T-helper 2 cell (primary cell): ENCODE measurements at places on chromosomes 1 and 21.
A peak's percentile ranks its signal among the peaks of the same experiment; 100 is the strongest.

DNA sequence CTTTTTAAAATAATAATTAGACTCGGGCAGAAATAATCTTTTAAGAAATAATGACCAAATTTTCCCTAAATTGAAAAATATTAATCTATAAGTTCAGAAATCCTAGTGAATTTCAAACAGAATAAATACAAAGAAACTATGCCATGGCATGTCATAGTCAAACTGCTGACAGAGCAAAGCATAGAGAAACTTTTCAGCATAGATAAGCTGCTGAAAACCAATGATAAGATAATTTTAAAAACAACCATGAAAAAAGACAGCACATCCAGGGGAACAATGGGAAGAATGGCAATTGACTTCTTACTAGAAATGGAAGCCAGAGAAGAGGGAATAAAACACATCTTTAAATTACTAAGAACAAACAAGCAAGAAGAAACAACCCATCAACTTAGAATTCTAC lies 19.8 kb downstream of the CD1D start:
- DNase-seq = no peak

GRCh38 chr1:33127001-33127823 lies 46.3 kb downstream of the AZIN2 start:
- peak; percentile 100 for DNase-seq

DNA sequence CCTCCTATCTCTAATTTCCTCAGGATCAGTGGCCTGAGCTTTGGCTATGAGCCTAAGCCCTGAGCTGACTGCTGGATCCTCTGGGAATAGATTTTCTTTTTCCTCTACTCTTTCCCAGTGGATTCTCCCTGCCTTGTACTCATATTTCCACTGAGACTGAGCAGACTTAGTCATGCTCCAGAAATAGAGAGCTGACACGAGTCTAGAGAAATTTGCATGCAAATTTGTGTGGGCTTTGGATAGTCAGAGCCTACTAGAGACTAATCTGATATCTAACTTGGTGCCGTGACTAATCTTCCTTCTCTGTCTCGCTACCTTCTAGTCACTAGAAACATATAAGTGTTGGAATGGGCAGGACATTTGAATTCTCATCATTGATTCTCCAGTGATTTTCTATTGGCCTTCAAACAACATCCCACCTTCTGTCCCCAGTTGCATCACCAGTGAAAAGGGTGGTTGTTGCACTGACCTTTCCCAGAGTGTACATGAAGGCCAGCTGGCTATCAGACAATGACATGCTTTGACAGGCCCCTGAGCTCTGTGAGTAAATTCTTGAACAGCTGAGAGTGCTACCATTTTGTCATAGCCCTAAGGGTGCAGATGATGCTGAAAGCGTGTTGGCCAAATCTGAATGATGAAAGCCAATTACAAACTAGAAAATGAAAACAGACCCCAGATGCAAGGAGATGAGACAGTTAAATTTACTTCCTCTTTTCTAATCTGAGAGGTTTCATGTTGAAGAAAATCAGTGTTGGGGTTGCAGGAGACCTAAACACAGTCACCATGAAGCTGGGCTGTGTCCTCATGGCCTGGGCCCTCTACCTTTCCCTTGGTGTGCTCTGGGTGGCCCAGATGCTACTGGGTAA lies at the start of gene FCRLA:
FCRLA (plus strand) TSS at position 748 of the 866 bp plus-strand sequence; CDS start at position 784, 36 bp downstream.
- no peak for DNase-seq

DNA sequence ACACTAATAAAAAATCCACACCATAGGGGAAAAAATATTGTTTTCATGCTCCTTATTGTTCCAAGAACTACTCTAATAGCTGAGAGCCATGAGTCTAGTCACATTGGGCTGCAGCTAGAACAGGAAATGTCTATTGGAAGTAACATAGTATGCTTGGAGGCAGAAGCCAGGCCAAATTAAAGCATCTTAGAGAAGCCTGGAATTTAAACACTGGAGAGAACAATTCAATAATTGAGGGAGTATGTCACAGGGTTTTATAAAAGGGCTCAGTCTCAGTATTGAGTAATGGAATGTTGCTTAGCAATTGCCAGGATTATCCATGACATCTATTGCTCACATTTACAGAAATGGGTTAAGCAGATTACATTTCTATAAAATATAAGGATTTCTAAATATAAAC lies 471.3 kb downstream of the LMO4 start:
- no peak for DNase-seq

DNA sequence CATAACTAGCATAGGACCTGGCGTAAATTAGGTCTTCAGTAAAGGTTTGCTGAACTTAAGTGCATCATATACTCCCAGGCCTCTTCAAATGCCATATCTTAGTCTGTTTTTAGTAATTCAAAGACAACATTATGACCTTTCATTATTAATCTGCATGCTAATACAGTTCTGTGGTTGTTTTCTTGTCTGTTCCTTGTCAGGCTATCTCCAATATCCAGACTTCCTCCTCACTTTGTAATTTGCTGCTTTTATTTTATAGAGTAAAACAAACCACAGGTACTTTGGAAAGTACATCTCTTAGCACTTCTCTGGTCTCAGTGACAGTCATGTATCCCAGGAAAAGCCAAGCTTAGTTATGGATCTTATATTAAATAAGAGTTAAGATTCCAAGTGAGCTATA lies 65.1 kb upstream of the BMP8A start:
- no peak for DNase-seq

DNA sequence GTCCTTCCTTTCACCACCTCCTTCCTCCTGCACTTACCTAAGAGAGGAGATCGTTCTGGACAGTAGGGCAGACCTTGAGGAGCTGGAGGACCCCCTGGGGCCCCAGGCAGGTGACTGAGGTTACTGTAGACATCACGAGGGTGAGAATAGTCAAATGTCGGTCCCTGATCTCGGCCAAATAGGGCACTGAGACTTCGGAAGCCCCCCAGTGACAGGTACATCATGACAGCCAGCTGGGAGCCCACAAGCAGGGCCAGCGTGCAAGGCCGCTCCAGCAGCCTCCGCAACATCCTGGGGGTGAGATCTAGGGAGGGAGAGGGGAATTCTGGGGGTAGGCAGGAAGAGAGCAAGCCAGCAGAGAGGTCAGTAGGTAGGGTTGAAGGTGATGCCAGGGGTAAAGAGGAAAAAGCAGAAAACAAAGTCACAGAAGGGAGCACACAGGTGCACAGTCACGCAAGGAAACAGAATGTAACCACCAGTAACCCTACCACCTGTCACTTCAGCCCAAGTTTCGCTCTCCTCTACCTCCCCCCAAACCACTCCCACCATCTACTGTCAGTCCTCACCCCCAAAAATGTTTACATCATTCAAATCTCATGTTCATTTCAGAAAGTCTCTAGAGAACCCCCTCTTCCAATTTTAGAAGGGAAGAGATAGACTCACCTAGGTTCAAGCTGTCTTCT lies 1.4 kb downstream of the B4GALT3 start:
- no peak for DNase-seq

DNA sequence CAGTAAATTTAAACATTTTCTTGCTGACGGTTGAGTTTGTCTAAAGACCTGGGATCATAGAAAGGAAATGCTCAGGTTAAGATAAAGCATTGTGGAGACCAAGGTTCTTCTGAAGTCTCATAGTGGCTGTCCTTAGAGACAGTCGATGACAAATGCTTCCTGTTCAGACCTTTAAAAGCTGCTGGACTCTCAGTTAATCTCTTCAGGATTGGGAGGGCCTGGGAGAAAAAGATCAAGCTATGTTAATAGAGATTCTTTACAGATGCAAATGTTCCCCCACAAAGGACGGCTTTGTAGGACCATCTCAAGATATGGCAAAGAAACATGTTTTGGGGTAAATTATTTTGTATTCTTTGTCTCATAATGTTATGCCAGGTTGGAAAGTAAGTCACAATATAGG lies 124.7 kb upstream of the COL6A1 start:
- no peak for DNase-seq

DNA sequence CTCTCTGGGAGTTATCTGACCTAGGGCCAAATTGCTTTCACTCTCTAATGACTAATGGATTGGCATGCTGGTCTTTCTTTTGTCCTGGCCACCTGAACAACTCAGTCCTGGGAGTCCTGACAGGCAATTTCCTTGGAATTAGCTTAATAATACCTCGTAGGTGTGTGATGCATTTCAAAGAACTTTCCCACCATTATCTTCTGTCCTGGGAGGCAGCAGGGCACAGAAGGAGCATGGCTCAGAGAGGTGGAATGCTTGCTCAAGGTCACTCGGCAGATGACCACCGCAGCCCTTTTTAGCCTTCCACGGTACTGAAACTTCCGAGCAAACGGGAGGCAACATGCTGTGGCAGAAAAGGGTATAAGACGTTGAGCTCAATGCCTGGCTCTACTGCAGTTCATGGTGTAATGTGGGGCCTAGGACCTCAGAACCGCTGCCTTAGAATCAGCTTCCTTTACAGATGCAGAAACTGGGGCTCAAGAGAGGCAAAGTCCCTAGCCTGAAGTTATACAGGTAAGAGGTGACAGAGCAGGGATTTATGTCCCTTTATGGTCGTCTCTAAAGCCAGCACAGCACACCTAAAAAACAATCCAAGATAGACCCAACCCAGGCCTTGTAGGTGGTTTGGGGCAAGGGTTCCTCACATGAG lies 3.2 kb downstream of the ID3 start:
- no peak for DNase-seq

- no peak for DNase-seq
Measured at GRCh38 chr1:11748294-11749202, 12.6 kb downstream of the AGTRAP start.

GRCh38 chr1:223289621-223290020 lies 74.4 kb downstream of the SUSD4 start:
- DNase-seq = no peak

- no peak for DNase-seq
Measured at GRCh38 chr1:151542710-151543129, 2.6 kb downstream of the TUFT1 start.

DNA sequence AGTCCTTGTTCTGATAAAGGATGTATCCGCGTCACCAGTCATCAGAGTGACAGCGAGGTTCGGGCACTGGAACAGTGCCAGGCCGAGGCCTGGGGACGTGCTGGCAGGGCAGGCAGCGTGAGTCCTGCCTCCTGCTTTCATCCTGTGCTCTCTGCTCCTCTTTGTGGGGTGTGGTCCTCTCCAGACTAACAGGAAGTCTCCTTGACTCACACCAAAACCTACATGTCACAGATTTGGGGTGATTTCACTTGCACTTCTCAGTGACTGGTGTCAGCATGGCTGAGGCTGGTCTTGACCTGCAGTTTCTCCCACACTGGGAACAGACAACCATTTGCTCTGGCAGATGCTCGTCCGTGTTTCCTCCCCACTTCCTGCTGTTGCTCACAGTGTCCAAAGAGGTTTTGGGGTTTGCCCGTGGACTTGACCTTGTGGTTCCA lies 8.8 kb upstream of the NLRP3 start:
- DNase-seq = peak; percentile 21

- no peak for DNase-seq
Measured at GRCh38 chr21:43858806-43859648, 6.0 kb upstream of the AGPAT3 start.

GRCh38 chr1:90534663-90535295 lies 182.3 kb downstream of the BARHL2 start:
- no peak for DNase-seq

- no peak for DNase-seq
Measured at GRCh38 chr1:21553116-21553926, 44.1 kb downstream of the ALPL start.

DNA sequence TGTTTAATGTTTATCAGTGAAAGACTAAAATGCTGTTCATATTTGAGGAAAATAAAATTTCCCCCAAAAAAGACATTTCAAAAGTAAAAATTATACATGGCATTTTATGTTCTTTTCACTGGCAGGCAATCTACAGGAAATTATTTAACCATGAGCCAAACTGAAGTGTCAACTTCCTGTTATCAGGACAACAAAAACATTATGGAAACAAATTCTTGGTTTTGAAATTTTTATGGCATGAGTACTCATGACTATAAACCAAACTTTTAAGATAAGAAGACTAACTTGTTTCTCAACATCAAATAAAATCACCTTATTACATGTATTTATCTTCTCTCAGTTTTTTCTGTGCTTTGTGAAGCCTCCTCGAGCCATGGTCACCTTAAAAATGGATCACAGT lies 698.6 kb downstream of the LTN1 start:
- DNase-seq = no peak

DNA sequence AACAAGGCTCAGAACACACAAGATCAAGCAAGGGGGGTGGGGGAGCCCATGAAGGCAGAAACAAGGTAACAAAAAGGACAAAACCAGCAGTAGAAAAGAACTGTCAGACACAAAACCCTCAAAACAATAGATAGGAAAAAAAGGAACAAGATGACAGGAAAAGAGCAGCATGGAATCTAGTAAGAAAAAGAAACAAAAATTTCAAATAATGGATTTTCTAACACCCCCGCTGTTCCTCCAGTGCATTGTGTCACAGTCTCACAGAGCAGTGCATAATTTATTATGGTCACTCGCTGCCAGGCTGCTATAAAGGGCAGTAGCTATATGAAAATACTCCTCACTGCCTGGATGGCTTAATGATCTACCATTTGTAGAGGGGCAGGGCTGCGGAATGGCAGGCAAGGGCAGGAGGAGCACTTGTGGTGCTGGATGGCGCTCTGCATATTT lies 567.9 kb downstream of the DPYD start:
- no peak for DNase-seq

GRCh38 chr1:160646711-160647328 lies at the start of gene SLAMF1:
Gene SLAMF1, minus strand, starts transcription at chr1:160647044. Its CDS starts 99 bp downstream, at chr1:160646945.
- DNase-seq = peak; percentile 41

DNA sequence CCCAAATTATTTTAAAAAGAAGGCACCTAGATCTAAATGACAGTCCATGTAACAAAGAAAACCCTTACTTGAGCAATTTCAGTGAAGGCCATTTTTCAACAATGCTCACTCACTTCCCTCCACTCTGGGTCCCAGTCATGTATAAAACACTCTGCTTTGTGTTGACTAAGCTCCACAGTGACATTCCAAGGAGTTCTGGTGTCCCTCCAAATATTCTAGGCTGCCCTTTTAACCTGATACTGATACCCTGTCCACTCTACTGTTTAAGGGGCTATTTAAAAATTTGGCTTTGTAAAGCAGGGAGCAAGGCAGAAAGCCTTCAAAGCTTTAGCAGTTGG lies 73.6 kb downstream of the GNG12 start:
- no peak for DNase-seq

DNA sequence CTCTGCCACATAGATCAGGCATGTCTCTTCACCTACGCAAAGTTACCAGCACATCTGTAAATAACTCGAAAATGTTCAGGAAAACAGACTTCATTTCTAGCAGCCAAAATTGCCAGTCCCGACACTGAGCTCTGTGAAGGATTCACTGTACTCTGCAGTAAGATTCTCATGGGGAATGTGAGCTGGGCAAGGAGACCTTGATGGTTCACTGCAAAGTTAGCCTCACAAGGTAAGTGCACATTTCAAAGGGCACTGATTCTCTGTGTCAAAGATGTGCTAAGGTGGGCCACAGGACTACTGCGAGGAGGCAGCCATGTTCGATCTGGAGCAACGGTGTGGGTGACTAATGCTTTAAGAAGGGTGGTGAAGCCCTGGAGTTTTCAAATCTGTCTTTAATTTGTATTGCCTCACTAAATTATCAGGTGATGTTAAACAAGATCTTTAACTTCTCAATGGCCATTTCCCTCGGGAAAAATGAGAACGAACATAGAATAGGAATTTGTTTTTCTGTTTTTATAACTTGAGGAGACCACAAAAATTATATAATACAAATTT lies 25.2 kb downstream of the STPG1 start:
- DNase-seq = no peak
